ENCODE measurements at places on chromosomes 12 and 14.

- DNase-seq: no peak
Measured at GRCh38 chr14:91901449-91902226, 34.3 kb upstream of the TC2N start.

- DNase-seq: no peak
Measured at GRCh38 chr14:66005900-66006434, 480.2 kb upstream of the CCDC196 start.

DNA sequence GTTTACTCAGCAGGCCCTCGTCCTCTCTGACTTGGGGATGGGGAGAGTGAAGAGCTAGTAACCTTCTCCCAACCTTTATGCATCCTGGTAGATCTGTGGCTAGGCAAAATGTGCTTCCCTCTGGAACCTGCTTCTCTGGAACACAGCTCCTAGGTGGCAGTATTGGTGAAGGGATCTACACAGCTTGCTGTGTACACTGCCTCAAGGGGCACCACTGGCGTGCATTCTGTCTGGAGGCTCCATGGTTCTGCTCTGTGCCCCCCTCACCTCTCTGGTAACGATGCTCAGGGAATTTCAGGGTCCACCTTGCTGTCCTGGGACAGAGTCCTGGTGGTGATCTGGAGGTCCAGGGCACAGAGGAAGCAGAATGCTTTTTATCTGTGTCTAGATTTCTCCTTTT is 43.5 kb upstream of the KCNA5 start:
- no peak for DNase-seq

DNA sequence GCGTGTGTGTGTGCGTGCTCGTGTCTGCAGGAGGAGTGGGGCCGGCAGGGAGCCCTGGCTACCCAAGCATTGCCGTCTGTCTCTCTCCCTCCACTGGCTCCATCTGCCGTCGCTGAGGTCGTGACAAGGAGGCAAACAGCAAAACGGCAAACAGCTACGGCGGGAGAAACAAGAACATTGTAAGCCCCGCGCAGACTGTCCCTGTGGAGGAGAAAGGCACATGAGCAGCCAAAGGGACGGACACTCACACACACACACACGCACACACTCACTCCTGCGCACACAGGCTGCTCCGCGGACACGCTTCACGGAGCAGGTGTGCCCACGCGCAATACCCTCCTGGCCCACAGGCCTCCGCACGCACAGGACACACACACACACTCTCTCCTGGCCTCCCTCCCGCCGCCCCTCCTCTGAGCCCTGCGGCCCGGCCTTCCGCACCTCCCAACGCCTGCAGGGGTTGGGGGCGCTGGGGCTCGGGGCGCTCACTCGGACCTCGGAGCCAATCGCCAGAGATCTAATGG is 905 bp downstream of the CISTR start:
- DNase-seq: peak; percentile 33

DNA sequence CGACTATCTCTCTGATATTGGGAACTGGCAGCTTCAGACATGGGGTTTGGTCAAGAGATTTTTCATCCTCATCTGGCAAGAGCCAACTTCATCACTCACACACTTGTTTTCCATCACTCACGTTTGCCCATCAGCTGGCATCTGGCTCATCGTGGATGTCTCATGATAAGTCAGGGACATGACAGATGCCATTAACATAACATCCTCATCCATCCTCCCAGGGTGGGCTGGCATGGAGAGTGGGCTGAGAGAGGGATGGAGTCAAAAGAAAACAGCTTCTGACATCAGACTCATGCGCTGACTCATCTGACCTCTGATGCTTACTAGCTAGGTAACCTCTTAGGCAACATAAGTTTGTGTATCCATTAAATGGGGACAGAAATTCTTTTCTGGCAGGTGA is 1.8 kb upstream of the VSX2 start:
- no peak for DNase-seq

- no peak for DNase-seq
Measured at GRCh38 chr14:75165586-75166391, 10.6 kb downstream of the TMED10 start.

DNA sequence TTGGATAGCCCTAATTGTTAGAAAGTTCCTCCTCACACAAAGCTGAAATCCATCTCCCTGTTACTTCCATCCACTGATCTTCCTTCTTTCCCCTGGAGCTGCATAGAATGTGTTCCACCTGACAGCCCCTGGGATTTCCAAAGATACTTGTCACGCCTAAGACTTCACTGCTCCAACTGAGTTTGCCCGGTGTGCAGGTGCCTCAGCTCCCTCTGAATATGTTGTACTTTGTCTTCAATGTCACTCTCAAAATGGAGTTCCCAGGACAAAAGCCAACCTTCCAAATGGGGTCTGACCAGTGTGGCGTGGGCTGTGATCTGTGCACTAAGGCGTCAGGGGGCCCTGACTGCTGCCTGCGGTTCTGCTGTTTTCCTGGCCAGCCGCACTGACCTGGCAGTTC is 42.8 kb downstream of the CACNA2D4 start:
- DNase-seq: no peak

GRCh38 chr14:91307652-91308051 is 63.1 kb upstream of the GPR68 start:
- no peak for DNase-seq
